Kidney (tissue), 22 donors: ENCODE measurements at places on chromosomes 5 and 9. TPM values are rescaled to one million over a fixed set of nuclear protein-coding genes. Genes with fewer than 3 reads are reported as not detected.

DNA sequence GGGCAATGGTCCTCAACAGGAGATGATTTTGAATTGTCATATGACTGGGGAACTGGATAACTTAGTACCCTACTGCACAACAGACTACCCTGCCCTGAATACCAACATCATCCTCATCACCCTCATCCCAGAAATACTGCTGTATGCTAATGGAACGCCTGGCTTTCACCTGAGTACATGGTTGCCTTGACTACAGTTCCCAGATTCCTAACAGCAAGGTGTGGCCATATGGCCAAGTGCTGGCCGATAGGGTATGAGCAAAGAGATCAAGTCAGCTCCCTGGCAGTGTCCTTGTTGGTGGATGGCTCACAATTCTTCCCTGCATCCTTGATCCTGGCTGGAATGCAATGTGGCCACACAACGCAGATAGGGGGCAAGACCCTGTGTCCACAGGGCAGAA, 31.2 kb upstream of the IRX2 start:
- no peaks in the 10 kb centered on the region for H3K36me3 ChIP-seq
- no peak overlapping the region for H3K27ac ChIP-seq
- DNase-seq = no peak
- no peak overlapping the region for H3K4me3 ChIP-seq
- H3K4me1 ChIP-seq = no peaks in the 10 kb centered on the region
- no peaks in the 10 kb centered on the region for H3K27me3 ChIP-seq

GRCh38 chr5:10259899-10260298, 9.8 kb downstream of the CCT5 start:
- H3K4me1 ChIP-seq = no peaks in the 10 kb centered on the region
- H3K27ac ChIP-seq = no peak overlapping the region
- peaks cover 95% of the 10 kb centered on the region for H3K36me3 ChIP-seq
- no peak for DNase-seq
- H3K27me3 ChIP-seq = no peaks in the 10 kb centered on the region

DNA sequence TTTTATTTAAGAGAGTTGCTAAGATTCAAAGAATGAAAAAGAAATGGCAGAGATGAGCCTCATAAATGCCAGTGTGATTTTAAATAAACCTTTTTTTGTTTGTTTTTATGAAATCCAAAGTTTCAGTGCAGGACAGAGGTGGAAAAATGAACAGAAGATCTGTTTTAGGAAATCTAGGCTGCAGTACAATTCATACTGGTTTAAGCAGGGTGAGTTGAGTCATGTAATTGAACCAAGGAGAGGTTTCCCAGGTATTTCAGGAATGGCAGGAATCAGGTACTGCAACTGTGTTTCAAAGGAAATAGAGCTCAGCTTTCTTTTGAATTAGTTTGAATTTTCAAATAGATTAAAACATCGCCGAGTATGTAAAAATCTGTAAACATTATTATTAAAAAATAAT, 3.0 kb upstream of the ANKRD31 start:
- H3K4me3 ChIP-seq = no peak overlapping the region
- H3K36me3 ChIP-seq = no peaks in the 10 kb centered on the region
- no peaks in the 10 kb centered on the region for H3K27me3 ChIP-seq

DNA sequence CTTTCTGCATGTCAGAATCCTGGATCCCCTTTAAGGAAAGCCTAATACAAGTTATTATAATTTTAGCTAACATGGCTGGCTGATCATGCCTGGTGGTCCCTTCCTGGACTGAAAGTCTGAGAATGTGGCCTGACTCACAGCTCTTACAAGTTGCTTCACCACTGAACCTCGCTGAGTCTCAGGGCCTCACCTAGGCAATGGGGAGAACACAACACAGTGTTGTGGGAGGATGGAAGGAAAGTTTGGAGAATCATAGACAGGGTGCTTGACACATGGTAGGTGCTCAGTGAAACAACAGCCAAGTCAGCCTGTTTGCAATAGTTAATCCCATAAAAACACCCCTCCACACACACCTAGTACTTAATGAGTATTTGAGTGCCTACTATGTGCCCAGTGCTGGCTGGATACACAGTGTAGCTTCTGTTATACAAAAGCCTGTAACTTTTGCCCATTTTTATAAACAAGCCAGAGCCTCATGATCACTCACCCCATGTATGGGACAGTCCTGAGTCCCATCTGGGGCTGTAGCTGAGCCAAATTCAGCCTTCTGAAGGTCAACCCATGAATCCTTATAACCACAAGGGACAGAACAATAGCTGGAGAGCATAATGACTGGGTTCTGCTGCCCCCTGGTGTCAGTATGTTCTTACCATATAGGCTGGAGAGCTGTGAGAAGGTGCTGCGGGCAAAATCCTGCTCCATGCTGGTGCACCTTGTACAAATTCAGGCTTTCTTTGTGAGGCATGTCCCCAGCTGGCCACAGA, 3.9 kb downstream of the ACSL6 start:
- no peaks in the 10 kb centered on the region for H3K36me3 ChIP-seq
- H3K27me3 ChIP-seq = peaks cover 5% of the 10 kb centered on the region
- H3K27ac ChIP-seq = no peak overlapping the region
- no peak overlapping the region for H3K4me3 ChIP-seq

DNA sequence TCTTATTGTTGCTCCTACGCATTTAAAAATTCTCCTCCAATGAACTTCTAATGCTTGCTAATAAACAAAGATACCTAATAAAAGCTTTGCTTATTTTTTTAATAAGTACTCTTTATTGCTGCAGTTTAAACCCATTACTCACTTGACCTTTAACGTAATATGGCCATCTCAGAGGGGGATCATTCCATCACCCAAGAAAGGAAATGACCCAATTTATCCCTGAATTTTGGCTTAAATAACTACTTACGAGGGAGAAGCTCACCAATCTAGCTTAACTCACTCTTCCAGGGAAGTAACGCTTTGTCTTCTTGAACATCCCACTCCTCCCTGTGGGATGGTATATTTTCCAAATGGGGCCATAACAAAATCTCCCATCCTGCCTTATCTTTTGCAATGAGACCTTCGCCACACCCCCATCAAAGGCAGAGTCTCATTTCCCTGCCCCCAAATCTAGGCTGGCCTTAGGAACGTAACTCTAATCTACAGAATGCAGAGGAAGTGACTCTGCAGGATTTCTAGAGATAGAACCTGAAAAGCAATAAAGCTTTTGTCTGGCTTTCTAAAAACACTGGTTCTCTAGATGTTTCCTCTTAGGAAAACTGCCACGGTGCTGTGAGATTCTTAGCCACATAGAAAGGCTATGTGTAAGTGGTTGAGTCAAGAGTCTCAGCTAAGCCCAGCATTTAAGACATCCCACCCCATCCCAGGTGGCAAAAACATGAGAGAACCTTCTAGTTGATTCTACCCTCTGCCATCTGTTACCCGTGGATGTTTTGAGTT, 310.0 kb downstream of the ASTN2 start:
- no peaks in the 10 kb centered on the region for H3K27me3 ChIP-seq
- H3K4me1 ChIP-seq = no peaks in the 10 kb centered on the region
- no peak overlapping the region for H3K4me3 ChIP-seq
- H3K27ac ChIP-seq = no peak overlapping the region

DNA sequence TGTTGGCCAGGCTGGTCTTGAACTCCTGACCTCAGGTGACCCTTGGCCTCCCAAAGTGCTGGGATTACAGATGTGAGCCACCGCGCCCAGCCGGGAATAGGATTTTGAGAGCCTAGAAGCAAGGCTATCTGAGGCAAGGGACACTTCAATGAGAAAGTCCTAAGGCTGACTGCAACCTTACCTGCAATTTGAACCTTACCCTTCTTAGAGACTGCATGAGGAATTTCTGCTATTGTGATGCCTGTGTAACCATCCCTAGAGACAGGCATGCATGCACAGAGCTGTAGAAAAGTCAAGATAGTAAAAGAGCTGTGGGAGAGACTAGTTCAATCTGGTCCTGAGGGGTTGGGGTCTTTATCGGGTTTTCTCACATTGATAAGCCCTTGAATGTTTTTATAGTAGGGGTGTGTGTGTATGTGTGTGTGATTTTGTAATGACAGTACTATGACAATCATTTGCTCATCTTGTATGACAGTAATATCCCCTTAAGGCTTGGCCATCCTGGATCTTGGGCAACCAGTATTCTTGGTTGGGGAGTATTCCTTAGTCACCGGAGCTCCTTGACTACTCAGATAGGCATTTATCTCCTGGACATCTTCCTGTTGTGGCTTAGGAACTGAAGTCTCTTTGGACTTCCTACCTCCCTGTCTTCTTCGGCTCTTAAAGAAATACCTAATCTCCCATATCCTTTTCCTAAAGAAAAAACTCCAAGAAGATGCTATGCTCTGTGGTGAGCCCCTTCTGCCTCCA, 11.2 kb downstream of the DNAJB5 start:
- no peaks in the 10 kb centered on the region for H3K36me3 ChIP-seq
- H3K27me3 ChIP-seq = no peaks in the 10 kb centered on the region
- H3K4me3 ChIP-seq = no peak overlapping the region
- H3K4me1 ChIP-seq = peaks cover 16% of the 10 kb centered on the region
- no peak overlapping the region for H3K27ac ChIP-seq
- DNase-seq = no peak

DNA sequence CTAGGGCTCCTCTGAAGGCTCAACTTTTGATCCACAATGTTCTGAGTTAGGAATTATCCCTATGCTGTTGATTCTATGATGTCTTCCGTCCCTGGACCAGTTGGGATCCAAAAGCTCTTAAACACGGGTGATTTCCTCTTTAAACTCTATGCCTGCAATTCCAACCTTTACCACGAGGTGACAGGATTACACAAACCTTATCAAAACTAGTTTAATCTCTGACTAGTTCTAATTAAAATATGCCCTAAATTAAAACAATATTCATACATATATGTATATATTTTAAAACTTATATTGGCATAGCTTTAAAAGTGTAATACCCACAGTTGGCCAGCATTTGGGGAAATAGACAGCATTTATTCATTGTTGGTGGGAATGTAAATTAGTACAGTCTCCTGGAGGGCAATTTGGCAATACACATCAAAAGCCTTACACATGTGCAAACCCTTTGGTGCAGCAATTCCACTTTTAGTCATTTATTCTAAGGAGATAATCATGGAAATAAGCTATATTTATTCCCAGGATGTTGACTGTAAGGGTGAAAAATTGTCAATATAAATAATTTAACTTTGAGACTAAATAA, 51.6 kb upstream of the PHYKPL start:
- H3K4me1 ChIP-seq = peaks cover 6% of the 10 kb centered on the region
- H3K27me3 ChIP-seq = no peaks in the 10 kb centered on the region
- no peak overlapping the region for H3K27ac ChIP-seq
- H3K36me3 ChIP-seq = no peaks in the 10 kb centered on the region
- H3K4me3 ChIP-seq = no peak overlapping the region
- DNase-seq = no peak

DNA sequence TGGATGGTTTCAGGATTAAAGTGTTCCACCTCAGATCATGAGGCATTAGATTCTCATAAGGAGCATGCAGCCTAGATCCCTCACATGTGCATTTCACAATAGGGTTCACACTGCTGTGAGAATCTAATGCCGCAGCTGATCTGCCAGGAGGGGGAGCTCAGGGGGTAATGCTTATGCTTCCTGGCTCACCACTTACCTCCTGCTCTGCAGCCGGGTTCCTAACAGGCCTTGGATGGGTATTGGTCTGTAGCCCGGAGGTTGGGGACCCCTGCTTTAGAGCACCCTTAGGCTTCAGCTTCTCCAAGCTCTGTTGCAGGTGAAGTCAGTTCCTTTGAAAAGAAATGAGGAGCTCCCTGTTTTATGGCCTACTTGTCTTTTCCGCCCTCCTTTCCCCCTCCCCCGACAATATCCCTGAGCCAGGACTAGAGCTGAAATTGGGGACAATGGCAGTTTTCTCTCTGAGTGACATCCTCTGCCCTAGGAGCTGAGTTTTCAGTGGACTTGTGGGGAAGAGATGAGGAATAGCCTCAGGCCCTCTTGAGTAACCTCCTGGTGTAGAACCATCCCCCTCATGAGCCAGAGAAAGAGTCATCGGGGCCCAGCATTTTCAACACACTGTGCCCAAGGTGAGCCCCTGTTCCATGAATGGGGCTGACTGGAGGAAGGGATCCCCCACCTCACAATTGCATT, 16.2 kb upstream of the MAT2B start:
- H3K4me3 ChIP-seq = no peak overlapping the region
- no peaks in the 10 kb centered on the region for H3K27me3 ChIP-seq
- peaks cover 4% of the 10 kb centered on the region for H3K4me1 ChIP-seq
- no peak for DNase-seq
- no peaks in the 10 kb centered on the region for H3K36me3 ChIP-seq
- H3K27ac ChIP-seq = no peak overlapping the region

GRCh38 chr9:129664746-129665388, 580 bp upstream of the PRRX2 start:
- no peak for DNase-seq
- H3K27ac ChIP-seq = no peak overlapping the region
- H3K27me3 ChIP-seq = no peaks in the 10 kb centered on the region
- no peaks in the 10 kb centered on the region for H3K4me1 ChIP-seq

DNA sequence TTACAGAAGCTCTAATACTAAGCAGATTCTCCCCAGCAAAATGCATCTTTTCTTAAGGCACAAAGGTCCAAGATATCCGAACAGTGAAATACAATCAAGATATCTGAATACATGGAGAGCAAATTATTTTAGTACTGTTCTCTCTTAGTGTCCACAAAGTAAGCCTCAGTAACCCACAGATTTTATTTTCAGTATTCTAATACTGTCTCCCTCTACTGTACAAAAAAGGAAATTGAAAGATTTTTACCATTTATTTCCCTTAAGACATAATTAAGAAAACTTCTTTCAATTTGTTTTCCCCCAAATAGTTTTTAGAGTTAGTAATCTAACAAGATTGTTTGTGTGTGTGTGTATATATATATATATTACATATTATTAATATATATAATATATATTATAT, 24.7 kb upstream of the NOL6 start:
- H3K4me3 ChIP-seq = no peak overlapping the region
- H3K36me3 ChIP-seq = no peaks in the 10 kb centered on the region
- H3K27ac ChIP-seq = no peak overlapping the region
- no peaks in the 10 kb centered on the region for H3K27me3 ChIP-seq

GRCh38 chr9:75939536-75940111, 49.2 kb downstream of the PCSK5 start:
- H3K27me3 ChIP-seq = no peaks in the 10 kb centered on the region
- H3K36me3 ChIP-seq = no peaks in the 10 kb centered on the region
- no peak for DNase-seq
- no peak overlapping the region for H3K4me3 ChIP-seq

DNA sequence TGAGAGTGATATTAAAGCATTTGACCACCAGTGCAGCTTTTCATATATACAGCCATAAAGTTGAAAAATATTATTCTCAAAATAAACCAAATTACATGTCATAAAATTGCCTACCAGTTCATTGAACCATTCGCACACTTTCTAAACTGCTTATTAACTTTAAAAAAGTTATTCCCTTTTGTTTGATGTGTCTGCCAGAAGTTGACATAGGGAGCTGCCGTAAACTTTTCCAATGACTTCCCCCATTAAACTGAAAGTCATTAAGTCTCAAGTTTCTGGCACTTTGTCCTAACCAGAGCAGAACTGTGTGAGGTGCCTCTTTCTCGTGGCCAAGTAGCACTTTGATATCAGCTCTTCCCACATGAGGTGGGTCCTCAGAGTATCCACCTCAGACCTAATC, 582.0 kb upstream of the DMAC1 start:
- no peaks in the 10 kb centered on the region for H3K4me1 ChIP-seq
- H3K27ac ChIP-seq = no peak overlapping the region
- no peaks in the 10 kb centered on the region for H3K27me3 ChIP-seq

The SEMA5A gene
- polyA plus RNA-seq = 7.9 TPM

The PRDM9 gene
- polyA plus RNA-seq = not detected

The TEX48 gene
- not detected for polyA plus RNA-seq

The FOXD4L6 gene
- not detected for polyA plus RNA-seq

The TRAF1 gene
- polyA plus RNA-seq = 3.1 TPM

The SPINK5 gene
- polyA plus RNA-seq = 0.32 TPM

The SV2C gene
- polyA plus RNA-seq = not detected

The KIAA0825 gene
- polyA plus RNA-seq = 0.80 TPM

The PDGFRB gene
- polyA plus RNA-seq = 50.4 TPM

The IL4 gene
- not detected for polyA plus RNA-seq

The MOB3B gene
- 5.9 TPM for polyA plus RNA-seq
